Femur (tissue), 1 donor: ENCODE measurements at places on chromosomes 13 and 19.

DNA sequence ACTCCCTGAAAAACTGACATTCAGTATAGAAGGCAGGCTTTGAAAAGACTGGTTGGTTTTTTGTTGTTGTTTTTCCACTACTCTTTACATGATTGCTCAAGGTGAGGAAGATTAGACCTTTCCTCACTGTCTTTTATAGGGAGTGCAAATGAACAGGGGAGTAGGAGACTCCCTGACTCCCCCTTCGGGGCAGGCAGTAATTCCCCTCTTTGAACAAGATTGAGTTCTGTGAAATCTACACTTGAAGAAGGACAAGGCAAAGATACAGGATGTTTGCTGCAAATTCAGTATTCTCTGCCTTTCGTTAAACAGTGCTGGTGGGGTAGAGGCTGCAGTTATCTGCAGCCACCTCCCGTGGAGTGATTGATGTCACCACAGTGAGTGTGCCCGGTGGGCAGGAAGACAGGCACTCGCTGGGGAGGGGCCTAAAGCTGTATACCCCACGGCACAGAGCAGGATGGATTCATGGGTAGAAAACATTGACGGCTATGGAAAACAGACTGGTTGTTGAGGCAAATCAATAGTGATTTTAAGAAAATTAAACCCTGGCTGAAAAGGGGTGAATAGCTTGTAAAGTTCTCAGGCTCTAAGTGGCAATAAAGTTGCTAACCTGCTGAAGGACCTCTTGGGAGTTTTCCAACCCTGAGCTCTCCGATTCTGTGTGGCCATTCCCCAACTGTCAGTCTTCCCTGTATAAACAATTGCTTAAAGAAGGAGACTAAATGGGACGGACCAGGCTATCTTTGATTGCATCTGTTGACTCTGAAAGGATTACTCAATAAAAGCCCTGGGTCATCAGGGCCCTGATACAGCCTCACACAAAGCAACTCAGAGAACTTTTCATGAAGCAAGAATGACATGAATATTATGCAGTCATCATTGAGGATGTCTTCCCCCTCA lies 308.3 kb downstream of the TBC1D4 start:
- DNase-seq = no peak

DNA sequence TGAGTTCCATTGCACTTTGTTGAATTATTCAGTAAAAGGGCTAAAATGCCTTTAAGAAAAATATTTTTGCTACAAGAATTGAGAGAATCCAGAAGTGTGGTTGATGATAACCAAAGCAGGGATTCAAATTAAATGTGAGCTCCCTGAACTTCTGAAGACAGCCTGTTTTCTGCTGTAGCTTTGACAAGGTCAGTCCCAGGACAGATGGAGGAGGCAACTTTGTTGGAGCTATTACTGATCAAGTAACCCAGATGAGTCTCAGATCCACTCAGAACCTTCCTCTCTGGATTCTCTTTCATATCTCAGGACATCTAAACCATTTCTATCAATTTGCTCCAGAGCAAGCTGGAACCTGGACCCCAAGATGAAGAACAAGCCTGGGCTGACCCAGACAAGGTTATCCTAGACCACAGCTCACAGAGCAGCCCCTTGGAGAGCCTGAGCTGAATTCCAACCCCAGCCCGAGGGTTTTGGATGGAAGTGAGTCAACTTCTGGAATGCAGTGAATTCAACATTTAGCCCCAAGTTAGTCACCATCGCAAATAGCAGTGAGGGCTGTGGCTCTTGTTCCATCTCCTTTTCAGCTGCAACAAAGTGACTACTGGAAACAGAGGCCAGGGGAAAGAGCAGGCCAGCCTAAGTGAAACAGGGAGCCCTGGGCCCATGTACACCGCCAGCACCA lies 137.8 kb upstream of the TSC22D1 start:
- DNase-seq = no peak

GRCh38 chr13:92804926-92805325 lies 421.7 kb upstream of the GPC6 start:
- no peak for DNase-seq

- DNase-seq = no peak
Observed at GRCh38 chr19:51926426-51926783, 867 bp upstream of the ZNF613 start.

DNA sequence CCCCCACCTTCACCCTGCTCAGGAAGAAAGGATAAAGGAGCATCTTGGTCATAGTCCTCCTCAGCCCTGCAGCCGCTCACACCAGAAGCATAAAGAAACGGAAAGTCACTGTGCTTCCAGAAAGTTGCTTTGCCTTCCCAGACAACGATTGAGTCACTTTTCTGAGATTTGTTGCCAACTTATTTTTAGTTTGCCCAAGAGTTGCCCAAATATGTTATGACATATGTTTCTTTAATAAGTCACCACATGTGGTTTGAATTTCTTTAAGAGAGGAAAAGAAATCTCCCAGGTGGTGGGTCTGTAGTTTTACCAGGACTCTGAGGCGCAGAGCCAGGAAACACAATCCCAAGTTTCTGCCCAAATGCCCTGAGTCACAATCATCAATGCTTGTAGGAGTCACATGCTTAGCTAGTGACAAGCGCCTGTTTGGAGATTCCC lies 63.4 kb upstream of the LRCH1 start:
- peak; percentile 62 for DNase-seq

GRCh38 chr13:113304121-113304520 lies 7.1 kb downstream of the LAMP1 start:
- DNase-seq = no peak

DNA sequence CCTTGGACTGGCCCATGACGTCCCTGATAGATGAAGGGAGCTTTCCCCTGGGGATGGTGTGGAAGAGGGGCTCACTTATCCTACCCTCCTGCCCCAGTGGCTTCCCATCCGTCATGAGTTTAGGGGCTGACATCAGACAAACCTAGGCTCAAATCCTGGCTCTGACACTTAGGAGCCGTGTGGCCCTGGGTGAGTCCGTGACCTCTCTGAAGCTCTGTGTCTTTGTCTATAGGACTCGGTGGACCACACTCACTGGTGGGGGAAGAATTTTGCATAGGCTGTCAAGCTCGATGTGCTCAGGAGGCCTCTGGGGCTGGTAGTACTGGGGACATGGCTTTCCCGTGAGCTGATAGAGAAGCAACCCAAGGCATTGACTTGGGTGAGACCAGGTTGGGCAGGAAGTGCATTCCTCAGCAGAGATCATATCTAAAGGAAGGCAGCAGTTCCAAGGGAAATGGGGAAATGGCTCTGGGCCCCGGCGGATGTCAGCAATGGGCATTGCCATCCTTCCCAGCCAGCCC lies 17.4 kb upstream of the AP1M2 start:
- no peak for DNase-seq

DNA sequence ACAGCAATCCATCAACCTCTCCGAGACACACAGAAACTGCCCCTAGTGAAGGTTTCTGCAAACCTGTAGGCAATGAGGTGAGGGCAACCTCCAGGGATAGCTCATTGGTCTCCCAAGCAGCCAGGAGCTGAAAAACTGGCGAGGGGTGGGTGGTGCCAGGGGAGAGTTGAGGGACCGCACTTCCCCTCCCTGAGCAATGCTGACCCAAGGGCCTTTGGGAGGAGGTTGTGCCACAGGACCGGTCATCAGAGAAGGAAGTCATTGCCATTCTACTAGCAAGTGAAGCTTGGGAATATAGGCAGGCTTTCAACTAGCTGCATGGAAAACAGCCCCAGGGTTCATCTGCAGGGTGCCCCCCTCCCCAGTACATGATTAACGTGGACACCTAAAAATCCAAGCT lies 23.1 kb upstream of the MED4 start:
- no peak for DNase-seq

DNA sequence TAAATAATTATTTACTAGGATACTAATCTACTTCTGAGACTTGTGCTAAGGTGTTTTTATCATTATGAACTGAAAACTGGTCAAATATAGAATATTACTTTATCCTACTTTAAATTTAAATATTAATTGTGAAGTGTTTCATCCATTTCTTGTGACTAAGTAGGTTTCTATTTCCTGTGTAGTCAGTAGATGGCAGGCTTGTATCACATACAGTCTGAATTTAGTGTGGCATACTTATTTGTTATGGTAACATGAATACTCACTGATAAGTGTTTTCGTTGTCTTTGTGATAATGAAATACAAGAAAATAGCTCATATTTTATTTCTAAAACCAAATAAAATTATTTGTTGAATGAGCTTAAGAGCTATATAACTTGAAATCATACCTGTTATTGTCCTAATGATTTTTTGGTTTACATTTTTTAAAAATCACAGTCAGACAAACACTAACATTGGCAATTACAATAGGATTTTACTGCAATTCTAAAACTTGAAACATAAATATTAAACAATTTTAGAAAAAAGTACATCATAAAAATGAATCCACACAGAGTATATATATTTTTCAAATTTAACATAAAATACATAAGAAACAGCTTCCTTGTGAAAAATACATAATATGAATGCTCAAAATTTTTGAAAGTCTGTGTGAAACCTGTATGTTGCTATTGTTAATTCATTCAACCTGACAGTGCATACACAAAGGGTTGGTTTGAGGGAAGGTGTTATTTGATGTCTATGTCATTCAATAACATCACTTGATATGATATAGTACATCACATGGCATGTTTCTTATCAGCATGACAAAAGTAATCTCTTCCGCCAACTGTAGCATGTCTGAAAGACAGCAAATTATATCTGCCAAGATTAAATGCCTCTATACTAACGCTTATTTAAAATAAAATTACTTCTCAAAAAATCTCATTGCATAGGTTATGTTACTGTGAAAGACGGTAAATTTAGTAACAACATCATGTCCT lies 904.8 kb upstream of the PCDH20 start:
- DNase-seq = no peak

DNA sequence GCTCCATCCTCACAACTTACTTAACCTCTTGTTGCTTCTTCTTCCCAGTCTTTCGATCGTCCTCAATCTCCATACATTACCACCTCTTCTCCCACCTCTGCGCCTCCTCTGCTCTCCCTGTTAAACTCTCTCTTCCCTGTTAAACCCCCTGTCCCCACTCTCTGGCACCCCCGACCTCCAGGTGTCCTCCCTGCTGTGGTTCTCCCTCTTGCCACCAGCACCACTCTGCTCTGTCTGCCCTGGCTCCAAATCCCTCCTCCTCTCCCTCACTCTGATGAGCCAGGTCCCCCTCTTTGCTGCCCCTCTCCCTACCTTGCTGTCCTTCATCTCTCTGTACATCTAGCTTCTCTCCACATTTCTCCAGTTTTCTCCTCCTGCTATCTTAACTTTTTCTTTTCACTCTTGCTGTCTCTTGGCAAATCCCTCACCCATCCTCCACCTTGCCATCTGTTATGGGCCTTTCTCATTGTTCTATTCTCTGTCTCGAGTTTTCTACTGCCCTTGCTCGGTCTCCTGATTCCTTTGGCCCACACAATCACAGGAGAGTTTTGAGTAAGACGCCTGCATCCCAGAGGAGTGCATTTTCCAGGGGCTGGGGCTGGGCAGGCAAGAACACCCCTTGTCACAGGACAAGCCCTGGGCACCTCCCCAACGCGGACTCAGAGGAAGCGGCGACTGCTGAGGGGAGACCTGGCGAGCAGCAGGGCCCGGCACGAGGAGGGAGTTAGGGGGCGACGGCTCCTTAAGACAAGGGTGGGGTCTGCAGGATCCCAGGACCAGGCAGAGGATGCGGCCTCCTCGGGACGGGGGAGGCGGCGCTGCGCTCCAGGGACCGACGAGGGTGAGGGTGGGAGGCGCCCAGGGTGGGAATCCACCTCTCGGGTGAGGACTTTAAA lies 21.4 kb upstream of the ERVV-1 start:
- peak; percentile 26 for DNase-seq

DNA sequence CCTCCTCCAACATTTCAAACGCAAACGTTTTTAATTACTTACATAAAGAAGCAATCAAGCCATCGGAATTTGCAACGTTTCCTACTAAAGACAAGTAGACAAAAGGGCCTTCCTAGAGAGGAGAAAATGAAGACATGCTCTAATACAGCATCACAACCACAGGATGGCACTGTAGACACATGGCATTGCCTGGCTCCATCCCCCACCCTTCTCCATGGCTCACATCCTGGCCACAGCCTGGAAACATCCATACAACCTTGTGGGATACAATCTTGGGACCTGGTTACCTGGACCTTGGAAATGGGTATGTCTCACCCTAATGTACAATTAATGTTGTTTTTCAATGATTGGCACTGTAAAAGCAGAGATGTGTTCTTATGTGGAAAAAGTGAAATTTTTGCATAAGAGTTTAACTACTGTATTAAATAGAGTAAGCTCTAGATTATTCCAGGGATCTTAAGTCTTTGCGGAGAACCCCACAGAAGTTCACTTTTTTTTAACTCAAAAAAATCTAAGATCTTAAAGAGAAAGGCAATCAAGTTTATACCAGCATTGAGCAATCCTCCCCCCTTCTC lies 21.5 kb downstream of the EBPL start:
- peak; percentile 65 for DNase-seq

- no peak for DNase-seq
Observed at GRCh38 chr13:37383856-37384370, 214.7 kb downstream of the POSTN start.

DNA sequence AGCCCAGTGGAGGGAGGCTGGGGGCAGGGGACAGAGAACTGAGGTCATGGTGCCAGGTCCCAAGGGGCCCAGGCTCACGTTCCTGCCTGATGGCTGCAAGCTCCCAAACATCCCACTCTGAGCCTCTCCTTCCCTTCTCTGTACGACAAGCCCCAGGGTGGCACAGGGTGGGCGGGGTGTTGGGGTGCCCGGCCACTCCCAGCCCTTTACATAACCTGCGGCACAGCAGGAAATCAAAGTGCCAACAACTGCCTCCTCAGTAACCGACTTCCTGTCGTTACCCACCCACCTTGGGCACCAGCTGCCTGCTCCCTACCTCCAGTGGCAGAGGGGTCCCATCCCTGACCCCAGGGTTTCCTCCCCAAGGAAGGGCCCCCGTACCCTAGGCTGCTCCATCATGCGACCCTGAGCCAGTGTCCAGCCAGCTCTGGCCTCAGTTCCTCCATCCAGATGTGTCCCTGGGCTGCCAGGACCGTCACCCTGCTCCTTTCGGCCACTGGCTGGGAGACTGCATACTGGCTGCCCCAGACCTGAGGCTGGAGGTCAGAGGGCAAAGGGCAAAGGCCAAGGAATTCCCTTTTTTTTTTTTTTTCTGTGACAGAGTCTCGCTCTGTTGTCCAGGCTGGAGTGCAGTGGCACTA lies 27.7 kb upstream of the NFIC start:
- DNase-seq = no peak

DNA sequence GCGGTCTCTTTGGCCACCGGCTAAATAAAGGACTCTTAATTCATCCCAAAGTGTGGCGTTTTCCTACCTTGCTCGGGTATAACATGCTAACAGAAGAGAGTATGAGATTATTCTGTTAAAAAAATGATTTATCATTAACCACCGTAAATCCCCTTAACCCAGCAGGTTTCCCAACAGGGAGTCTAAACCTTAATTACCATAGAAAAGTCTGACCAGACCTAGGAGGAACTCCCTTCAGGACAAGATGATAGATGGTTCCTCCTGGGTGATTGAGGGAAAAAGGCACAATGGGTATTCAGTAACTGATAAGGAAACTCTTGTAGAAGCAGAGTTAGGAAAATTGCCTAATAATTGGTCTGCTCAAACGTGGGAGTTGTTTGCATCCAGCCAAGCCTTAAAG lies 193.7 kb downstream of the ZNF737 start:
- DNase-seq = no peak

- no peak for DNase-seq
Observed at GRCh38 chr19:2239771-2240770, 3.4 kb downstream of the SF3A2 start.
